ENCODE measurements at places on chromosomes 1 and 21.

DNA sequence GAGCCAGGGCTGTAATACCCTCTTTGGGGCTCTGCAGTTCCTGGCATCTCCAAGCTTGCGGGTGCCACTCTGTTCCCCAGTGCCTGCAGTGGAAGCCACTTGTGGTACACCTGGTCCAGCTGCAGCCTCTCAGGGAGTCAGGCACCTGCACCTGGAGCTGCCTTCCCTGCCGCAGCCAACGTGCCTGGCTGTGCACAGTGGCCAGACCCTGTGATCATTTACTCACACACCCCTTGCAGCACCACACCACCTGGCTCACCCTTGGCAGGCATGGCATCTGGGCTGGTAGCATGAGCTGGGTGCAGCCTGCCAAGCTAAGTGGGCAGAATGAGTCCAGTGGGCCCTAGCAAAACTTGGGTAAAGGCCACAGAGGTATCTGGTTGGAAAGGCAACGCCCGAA is 51.1 kb upstream of the NTPCR start:
- no peak for DNase-seq

GRCh38 chr1:64733581-64734286 is 11.1 kb upstream of the RAVER2 start:
- DNase-seq: no peak

- DNase-seq: no peak
Observed at GRCh38 chr1:216670118-216670883, 52.9 kb downstream of the ESRRG start.

DNA sequence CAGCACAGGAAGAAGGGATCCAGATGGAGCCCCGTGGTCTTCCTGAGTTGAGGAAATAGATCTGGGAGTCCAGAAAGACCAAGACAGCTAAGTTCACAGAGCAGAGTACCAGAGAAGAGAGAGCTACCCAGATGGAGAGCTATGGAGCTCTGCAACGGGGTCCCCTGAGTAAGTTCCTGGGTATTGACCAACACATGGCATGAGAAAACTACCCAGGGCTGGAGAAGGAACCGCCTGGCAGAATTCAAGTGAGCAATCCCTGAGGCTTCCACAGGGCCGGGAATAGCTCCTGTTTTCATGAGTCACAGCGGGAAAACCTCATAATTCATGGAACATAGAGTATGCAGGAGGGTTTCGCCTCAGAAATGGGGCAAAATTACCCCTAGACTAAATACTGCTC is 19.7 kb downstream of the STPG1 start:
- no peak for DNase-seq

GRCh38 chr21:34967509-34968289 is 81.4 kb downstream of the RUNX1 start:
- no peak for DNase-seq

GRCh38 chr1:188986745-188987417 is 1490.8 kb downstream of the BRINP3 start:
- no peak for DNase-seq

GRCh38 chr1:116006486-116006964 is 30.2 kb downstream of the SLC22A15 start:
- no peak for DNase-seq

- no peak for DNase-seq
Observed at GRCh38 chr21:18529254-18529653, 125.7 kb upstream of the TMPRSS15 start.

DNA sequence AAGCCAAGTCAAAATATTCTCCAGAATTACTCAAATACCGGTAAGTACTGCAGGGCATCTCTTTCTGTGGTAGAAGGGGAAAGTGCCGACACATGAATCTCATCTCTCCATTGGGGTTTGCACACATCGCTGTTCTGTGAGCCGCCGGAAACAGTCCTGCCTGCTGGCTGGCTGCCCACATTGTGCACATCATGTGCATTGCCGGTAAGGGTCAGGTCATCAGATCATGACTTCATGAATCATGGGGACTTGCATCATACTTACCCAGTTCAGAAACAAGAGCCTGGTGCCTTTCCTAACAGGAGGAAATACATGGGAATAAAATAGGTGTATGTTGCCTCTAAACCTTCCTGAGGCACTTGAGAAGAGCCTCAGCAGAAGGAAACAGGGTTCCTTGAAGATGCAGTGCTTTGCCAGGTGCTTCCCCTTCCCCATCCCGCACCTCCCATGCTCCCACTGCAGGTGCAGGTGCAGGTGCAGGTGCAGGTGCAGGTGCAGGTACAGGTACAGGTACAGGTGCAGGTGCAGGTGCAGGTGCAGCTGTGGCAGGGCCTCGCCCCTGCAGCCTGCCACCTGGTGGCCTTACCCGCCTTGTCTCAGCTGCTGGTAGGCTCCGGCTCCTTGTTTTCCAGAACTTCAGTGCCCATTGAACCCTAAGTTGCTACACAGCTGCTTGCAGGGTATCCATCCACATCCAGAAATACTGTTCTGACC is 26.5 kb downstream of the GPR137B start:
- DNase-seq: no peak

GRCh38 chr1:222892137-222892769 is 77.4 kb downstream of the DISP1 start:
- no peak for DNase-seq

DNA sequence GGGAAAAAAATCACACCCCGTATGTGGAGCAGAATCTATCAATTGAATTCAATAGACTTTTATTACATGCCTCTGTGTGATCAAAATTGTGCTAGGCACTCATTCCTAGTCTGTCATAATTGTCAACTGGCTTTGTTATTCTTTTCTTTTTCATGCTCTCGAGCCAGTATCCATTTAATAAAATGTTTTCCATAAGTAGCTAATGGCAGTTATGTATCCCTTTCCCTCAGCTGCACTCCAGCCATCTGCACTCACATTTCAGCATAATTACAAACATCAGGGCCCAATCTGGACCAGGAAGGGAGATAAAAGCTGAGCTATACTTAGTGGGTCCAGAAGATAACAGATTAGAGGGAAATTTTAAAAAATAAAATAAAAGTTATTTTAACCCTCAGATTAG is 15.9 kb downstream of the RGS5 start:
- DNase-seq: no peak

- DNase-seq: no peak
Observed at GRCh38 chr1:14654554-14654953, 56.1 kb downstream of the KAZN start.

DNA sequence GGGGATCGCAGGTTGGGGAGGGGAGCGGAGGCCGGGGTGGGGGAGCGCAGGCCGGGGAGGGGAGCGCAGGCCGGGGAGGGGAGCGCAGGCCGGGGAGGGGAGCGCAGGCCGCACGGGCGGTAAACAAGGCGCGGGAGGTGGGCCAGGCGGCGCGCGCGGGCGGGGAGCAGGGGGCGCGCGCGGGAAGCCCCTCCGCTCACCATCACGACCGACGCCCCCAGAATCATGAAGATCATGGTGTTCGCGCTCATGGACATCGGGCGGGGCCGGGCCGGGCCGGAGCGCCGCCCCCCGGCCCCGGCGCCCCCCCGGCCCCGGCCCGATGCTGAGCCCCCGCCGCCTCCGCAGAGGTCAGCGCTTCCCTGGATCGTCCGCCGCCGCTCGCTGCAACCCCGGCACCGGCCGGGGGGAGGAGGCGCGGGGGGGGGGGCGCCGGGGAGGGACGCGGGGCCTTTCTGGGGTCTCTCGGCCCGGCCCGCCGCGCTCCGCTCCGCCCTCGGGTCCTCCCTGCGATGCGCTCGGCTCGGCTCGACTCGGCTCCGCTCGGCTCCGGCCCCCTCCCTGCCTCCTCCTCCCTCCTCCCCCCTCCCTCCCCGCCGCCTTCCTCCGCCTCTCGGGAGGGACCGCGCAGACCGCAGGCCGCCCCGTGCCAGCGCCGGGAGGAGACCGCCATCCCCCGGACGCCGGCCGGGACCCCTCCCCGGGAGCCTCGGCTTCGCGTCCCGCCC is at the start of gene TMEM240:
TSS of gene TMEM240 (minus strand) at position 535 of the 728 bp plus-strand sequence. CDS start at position 257, 278 bp downstream.
- DNase-seq: peak; percentile 26

DNA sequence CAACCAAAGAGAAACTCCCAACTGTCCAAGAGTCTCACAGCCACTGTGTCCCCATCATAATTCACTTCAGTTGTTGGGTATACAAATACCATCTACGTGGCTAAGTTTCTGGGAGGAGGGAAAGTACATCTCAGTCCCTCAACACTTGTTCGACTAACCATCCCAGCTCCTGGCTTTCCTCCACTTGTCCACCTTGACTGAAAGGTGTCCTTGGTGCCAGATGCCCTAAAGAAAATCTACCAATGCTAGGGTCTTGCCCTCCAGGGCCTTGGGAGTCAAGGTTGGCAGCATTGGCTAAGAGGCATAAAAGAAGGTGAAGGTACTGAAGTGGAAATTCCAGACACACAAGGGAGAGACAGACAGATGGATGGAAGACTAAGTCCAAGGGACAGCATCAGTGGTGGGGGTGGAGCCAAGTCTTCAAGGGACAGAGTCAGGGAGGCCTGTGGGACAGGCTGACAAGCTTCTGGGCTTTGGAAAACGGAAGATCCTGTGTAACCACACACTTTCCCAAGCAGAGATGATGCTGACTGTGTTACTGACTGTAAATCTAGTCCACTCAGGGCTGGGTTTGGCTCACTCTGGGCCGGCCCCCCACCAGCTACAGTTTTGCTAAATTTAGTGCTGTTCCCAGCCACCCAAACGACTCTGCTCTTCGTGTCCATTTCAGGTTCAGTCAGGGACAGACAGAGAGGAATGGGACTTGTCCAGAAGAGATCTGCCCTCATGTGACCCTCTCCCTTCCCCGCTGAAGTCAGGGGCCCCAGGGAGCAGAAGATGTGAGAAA is 60.1 kb downstream of the CD34 start:
- no peak for DNase-seq
